A172 (cell line): ENCODE measurements at places on chromosomes 12 and 14.

DNA sequence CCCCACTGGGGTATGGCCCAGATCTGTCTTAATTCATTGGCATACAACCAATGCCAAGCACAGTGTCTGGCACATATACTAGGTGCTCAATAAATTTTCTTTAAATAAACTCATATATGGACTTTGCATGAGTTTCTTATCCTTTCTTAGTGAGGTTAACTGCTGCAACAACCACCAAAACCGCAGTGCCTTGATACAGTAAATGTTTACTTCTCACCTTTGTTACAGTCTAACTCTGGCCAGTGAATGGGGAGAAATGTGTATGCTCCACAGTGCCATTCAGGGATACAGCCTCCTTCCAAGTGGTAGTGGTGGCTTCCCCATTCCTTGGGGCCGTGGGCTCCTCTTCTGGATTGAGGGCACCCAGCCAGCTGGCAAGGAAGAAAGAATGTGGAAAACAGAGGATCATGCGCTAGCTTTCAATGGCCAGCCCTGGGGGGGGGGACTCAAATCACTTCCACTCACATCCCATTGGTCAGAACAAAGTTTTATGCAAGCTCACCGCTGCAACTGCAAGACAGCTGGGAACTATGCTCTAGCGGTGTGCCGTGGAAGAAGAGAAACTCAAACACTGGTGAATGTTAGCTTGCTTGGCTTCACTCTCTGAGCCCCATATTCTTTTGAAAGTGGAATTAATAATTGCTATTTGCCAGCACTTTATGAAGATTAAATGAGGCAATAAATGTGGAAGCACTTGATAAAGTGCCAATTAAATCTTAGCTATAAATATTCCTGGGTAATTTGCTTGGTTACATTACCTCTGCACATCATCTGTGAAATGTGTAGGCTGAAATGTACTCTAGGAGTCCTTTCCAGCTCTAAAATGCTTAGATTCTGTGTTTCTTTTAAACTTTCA is 51.0 kb upstream of the SOCS2 start:
- no peak for DNase-seq

DNA sequence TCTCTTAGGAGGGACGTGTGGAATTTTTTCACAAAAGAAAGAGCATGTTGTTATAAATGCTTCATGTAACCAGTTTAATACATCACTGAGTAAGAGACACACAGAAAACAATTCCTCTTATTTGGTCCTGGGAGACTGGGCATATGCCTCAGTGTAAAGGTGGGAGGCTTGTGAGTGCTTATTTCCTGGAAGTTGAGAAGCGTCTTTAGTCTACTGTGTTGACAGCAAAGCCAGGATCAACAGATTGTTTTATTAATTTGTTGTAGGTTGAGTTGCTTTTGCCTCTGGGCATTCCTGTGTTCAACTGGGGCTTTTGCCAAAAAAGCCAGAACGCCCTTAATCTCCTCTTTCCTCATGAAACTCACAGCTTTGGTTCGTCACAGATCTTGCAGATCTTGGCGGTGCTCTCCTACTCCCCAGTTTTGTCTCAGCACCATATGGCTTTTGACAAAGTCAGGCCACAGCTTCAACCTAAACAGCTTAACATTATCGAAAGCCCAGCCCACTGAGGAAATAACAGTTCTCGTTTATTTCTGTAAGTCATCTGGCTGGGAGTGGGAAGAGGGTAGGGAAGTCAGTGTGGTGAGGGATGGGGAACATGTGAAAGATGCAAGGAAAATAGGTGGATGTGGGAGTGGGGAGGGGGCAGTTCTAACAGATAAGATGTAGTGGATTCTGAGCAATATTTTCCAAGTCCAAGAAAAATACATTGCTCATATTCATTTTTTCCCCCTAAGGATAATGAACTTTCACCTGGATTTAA is 227.2 kb downstream of the DACT1 start:
- no peak for DNase-seq

DNA sequence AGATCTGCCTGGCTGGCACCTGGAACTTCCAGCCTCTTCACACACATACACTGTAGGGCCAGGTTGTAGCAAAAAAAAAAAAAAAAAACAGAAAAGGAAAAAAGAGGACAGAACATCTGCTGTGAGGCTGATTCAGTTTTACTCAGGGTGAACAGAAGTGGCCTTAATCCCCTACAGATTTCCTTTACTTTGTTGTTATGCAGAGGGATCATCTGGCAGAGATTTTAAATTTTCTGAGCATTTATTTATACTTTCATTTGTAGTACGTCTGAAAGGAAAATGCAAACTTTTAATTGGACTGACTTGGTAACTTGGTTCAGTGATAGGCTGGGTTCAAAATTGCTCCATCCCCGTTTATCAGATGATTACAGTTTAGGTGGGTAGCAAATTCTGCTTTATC is 50.8 kb upstream of the PRICKLE1 start:
- no peak for DNase-seq

GRCh38 chr14:96104469-96105057 is 65.4 kb downstream of the C14orf132 start:
- peak; percentile 82 for DNase-seq

DNA sequence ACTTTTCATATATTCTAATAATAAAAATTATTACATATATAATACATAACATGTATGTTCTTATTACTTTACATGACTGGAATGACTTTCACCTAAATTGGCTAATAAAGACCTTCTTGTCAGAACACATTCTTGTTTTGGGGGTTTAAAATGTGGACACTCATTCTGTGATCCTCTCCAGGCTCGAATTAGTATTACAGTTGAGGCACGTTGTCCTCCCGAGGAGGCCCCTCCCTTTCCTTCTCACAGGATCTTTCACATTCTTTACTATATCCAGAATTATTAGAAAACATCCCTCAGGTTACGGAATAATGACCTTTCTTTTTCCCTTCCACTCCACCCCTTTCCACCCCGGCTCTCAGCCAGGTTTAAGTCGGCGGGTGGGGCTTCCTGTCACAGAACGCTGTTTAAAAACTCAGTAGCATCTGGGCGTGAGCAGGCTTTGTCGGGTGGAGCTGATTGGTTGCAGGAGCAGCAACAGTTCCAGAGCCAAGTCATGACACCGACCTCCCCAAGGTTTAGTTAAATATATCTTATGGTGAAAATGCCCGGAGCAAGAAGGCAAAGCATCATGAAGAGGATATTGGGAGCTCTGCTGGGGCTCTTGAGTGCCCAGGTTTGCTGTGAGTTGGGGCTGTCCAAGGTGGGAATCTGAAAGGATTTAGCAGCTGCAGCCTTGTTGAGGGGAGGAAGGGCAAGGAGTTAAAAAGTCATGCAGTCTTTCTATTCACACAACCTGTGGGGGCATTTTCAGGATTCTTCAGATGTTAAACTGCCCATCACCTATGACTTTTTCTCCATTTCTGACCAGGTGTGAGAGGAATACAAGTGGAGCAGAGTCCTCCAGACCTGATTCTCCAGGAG is 396.7 kb upstream of the OR4E1 start:
- no peak for DNase-seq

- no peak for DNase-seq
These were observed 110.0 kb downstream of the EPS8 start for GRCh38 chr12:15679151-15679550.

DNA sequence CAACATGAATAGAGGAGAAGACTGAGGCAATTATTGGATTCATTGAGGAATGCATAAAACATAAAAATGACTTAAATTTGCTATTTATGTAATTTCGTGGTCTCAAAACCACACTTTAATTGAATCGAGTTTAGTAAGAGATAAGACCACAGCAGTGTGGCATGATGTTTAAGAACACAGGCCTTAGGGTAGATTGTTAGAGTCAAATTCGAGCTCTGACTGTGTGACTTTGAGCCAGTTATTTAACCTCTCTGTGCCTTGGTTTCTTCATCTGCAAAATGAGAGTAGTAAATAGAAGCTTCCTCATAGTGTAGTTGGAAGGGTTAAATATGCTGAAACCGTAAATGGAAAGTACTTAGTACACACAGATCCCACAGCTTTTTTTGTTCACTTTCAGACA is 9.3 kb upstream of the SSTR1 start:
- no peak for DNase-seq

GRCh38 chr12:43835656-43836474 is at the start of gene TMEM117:
TMEM117 (plus strand) TSS chr12:43836081.
- DNase-seq, result peak; percentile 37

DNA sequence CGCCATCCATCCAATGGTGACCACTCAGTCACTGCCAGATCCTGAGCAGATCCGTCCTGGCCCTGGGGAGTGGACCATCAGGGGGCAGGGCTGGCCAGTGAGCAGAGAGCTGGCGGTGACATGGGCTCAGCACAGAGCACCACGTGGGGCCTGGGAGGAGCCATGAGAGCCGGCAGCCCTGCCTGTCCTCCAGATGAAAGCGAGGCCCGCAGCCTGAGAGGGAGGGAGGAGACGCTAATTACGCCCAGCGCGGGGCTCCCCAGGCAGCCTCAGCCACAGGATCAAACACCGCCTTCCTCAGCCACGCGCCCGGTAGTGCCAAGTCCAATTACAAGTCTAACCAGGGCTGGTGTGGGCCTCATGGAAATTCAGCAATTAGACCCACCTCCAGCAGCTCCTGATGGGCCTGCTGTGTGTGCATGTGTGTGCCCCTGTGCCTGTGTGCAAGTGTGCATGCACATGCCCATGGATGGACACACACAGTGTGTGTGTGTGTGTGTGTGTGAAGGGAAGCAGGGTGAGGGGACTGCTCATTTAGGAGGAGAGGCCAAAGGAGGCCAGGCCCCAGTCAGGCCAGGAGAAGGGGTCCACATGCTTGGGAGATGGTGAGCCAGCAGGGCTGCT is 68.0 kb downstream of the KIF26A start:
- no peak for DNase-seq

- DNase-seq, result no peak
These were observed 679 bp downstream of the ARF6 start for GRCh38 chr14:49893309-49894213.

DNA sequence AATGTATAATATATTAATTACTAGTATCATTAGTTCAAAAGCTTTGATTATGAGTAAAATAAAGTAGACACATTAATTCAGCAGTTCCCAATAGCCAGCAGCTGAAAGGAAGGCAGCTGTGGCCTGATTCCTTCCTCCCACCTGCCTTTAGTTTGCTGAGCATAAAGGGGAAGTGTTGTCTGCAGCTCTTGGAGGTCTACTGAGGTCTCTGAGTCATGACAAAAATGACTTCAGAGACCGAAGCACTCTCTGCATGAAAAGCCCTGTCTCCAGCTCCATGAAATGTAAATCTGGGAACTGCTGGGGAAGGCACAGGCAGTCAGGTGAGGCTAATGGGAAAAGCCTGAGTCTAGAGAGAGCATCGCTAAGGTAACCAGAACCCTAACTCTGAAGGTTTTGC is 165.4 kb downstream of the NRXN3 start:
- DNase-seq, result no peak

DNA sequence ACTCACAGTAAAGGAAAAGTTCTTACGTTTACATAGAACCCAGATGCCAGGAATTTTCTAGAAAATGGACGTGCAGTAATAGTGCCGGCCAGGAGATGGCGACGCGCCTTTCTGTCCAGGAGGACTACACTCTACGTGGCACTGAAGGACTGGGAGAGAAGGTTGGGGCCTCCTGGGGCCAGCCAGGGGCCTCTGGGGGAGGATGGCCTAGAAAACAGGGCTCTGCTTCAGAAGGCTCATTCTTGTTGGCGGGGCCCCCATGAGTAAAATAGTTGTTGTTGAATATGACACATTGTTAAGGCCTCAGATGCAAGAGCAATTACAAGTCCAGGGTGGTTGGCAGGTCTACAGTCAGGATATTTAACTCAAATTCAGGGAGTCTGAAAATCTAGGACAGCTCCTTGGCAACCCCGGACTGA is 120.1 kb upstream of the MAX start:
- no peak for DNase-seq

GRCh38 chr12:124689631-124690030 is 122.2 kb upstream of the NCOR2 start:
- no peak for DNase-seq
